ENCODE measurements at places on chromosomes 6 and 20. TPM values are rescaled to one million over a fixed set of nuclear protein-coding genes. Genes with fewer than 3 reads are reported as not detected.
A peak's percentile ranks its signal among the peaks of the same experiment; 100 is the strongest.

- H3K4me1 ChIP-seq: peaks cover 3% of the 10 kb centered on the region
- no peaks in the 10 kb centered on the region for H3K36me3 ChIP-seq
- H3K27me3 ChIP-seq: no peaks in the 10 kb centered on the region
- no peak overlapping the region for H3K27ac ChIP-seq
- no peak overlapping the region for H3K4me3 ChIP-seq
Measured at GRCh38 chr20:35133735-35134134, 13.4 kb downstream of the EDEM2 start.

The TOX2 gene
- total RNA-seq: 0.28 TPM

GRCh38 chr6:102732898-102733297 is 1339.4 kb downstream of the GRIK2 start:
- H3K27ac ChIP-seq: no peak overlapping the region
- H3K4me3 ChIP-seq: no peak overlapping the region

DNA sequence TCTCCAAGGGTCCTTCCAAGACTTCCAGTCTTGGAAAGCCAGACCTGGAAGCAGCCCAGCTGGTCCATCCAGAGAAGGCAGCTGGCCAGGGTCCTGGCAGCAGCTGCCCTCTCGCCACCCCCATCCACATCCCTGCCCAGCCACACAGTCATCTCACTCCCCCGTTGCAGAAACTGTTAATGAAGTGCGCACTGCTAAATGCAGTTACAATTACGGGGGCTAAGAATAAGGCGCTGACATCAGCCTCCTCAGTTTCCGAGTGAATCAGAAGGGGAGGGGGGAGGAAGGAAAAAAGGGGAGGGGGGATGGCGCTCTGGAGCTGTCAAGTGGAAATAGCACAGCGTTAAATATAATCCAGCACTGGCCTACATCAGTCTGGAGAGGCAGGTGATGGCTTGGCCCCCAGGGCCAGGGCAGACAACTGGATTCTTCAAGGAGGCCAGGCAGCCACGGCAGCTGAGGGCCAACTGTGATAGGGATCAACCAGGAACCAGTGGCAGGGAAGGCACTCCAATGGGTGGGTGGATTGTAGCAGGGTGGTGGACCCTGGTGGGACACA is 6.9 kb downstream of the RIMS4 start:
- no peaks in the 10 kb centered on the region for H3K27me3 ChIP-seq
- no peak for DNase-seq
- H3K4me1 ChIP-seq: no peaks in the 10 kb centered on the region
- no peak overlapping the region for H3K4me3 ChIP-seq

DNA sequence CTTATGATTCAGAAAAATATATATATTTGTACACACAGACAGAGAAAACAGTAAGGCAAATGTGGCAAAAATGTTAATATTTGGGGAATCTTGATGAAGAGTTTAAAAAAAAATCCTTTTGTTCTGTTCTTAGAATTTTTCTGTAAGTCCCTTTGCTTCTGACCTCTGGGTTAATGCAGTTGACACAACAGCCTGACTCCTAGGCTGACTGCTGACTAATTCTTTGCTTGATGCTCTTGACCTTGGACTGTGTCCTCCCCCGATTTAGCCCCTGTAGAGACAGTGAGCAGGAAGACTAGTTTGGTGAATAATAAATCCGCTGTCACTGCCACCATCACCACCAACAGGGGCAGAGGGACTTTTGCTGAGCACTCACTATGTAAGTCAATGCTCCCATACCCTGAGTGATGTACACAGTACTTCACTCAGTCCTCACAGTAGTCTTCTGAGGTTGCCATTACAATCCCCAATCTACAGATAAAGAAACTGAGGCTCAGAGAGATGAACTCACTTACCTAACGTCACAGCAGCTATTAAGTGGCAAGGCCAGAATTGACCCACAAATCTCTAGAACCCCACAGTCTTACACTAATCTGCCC is 71.7 kb downstream of the SNX5 start:
- H3K4me1 ChIP-seq: no peaks in the 10 kb centered on the region
- no peaks in the 10 kb centered on the region for H3K27me3 ChIP-seq
- peak overlapping the region; percentile 88 for H3K27ac ChIP-seq
- H3K4me3 ChIP-seq: no peak overlapping the region
- H3K36me3 ChIP-seq: no peaks in the 10 kb centered on the region

- no peak overlapping the region for H3K4me3 ChIP-seq
- no peaks in the 10 kb centered on the region for H3K27me3 ChIP-seq
- no peaks in the 10 kb centered on the region for H3K36me3 ChIP-seq
- no peak for DNase-seq
- H3K4me1 ChIP-seq: no peaks in the 10 kb centered on the region
Measured at GRCh38 chr6:161130967-161131766, 139.6 kb downstream of the MAP3K4 start.

GRCh38 chr6:37889051-37889450 is 69.5 kb downstream of the ZFAND3 start:
- H3K36me3 ChIP-seq: no peaks in the 10 kb centered on the region
- H3K27ac ChIP-seq: no peak overlapping the region
- H3K4me1 ChIP-seq: no peaks in the 10 kb centered on the region

DNA sequence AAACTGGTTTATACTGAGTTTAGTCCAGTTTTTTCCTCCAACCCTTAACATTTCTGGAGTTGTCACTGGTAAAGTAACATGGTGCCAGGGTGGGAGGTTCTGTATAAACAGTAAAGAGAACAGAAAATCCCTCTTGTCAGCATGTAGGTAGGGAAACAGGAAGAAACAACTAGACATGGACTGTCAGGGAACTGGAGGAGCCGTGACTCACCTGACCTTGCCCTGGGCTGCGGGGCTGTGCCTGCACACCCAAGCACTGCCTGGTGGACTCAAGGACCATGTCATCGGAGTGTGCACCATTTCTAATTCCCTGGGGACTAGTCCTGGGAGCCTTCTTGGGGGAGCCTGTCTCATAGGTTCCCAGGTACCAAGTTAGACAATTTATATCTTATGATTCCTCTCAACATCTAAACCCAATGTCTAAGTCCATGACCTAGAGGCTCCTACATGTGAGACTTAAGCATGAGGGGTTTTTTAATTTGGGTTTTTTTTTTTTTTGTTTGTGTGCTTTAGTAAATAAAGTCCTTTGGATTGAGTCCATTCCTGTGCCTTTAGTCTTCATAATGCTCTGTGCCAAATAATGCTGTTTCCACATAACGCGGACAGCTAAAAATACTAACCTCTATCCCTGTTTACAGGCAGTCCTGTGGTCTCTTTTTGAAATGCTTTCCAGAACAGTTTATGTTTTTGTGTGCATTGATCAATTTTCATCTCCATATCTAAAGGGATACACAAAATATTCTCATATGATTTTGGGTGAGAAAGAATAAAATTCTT is 136.9 kb upstream of the SUPT3H start:
- no peaks in the 10 kb centered on the region for H3K4me1 ChIP-seq
- no peaks in the 10 kb centered on the region for H3K36me3 ChIP-seq
- H3K27ac ChIP-seq: no peak overlapping the region
- no peaks in the 10 kb centered on the region for H3K27me3 ChIP-seq
- no peak overlapping the region for H3K4me3 ChIP-seq
- DNase-seq: no peak

The VNN1 gene
- total RNA-seq: 0.64 TPM

DNA sequence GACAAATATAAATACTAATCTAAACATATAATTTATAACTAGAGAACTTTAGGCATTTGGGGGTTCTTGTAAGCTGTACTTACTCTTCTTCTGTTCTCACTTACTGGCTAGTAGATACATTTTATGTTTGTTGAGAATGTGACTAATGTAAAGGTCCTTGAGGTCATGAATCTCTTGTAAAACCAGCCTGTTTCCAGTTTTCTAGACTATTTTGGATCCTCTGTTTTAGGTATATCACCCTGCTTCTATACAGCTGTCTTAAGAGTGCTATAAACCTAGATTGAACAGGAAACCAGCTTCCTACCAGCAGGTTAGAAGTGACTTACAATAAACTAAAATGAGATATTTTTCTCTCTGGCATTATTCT is 134.2 kb downstream of the PLCB4 start:
- no peaks in the 10 kb centered on the region for H3K36me3 ChIP-seq
- H3K27ac ChIP-seq: no peak overlapping the region
- DNase-seq: no peak
- no peak overlapping the region for H3K4me3 ChIP-seq

The SLC35D3 gene
- not detected for total RNA-seq

DNA sequence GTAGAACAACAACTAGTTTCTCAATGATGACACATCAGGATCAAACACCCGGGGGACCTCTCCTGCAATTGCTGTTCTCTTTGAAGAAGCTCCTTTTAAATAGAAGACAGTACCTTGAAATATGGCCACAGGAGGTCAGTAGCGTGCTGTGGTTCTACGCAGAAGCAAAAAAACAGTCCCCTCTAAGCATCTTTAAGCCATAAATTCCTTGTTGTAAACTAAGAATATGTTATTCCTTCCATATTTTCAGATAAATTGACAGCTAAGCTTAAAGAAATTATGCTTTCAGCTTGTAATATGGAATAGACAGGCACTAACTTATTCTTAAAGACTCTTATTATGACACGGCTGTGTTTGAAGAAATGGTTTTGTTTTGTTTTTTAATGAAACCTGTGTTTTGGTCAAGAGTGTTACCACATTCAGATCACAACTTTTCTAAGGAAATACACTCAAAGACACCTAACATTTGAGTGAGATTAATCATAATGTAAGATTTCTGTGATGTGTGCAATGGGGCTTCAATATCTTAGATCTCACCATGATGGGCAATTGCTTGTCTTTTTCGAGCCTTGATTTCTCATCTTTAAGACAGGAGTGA is 49.7 kb upstream of the IL20RA start:
- H3K36me3 ChIP-seq: no peaks in the 10 kb centered on the region
- H3K27ac ChIP-seq: no peak overlapping the region
- no peaks in the 10 kb centered on the region for H3K27me3 ChIP-seq
- no peak overlapping the region for H3K4me3 ChIP-seq
- no peaks in the 10 kb centered on the region for H3K4me1 ChIP-seq

The SLC26A8 gene
- total RNA-seq: 0.07 TPM

The SUMO4 gene
- total RNA-seq: 5.9 TPM

DNA sequence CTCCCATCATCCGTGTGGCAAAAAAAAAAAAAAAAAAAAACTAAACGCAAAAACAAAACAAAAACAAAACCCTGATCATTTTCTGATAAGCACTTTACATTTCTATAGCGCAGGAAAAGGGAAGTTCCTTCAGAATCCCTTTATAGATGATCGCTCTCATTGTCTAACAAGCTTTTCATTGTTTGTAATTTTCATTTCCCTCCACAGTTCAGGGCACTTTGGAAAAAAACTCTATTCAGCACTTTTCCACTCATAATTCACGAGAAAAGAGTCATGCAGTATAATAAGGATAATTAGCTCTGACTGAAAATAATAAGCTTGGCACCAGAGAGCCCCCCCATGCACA is 89.4 kb upstream of the ATXN1 start:
- H3K4me1 ChIP-seq: no peaks in the 10 kb centered on the region
- no peak overlapping the region for H3K4me3 ChIP-seq
- no peak overlapping the region for H3K27ac ChIP-seq
- H3K36me3 ChIP-seq: no peaks in the 10 kb centered on the region
- no peak for DNase-seq
- H3K27me3 ChIP-seq: no peaks in the 10 kb centered on the region

- H3K4me3 ChIP-seq: no peak within 1 kb of the TSS
- H3K27me3 ChIP-seq: no peaks in the 10 kb centered on the region
- H3K36me3 ChIP-seq: no peaks in the 10 kb centered on the region
- DNase-seq: no peak
- no peaks in the 10 kb centered on the region for H3K4me1 ChIP-seq
- no peak within 1 kb of the TSS for H3K27ac ChIP-seq
Measured at GRCh38 chr20:916125-916799, at the start of gene ANGPT4. Gene ANGPT4, minus strand, starts transcription at chr20:916334. Its CDS starts 120 bp downstream, at chr20:916214.

GRCh38 chr6:32867022-32867477 is 13.1 kb downstream of the PSMB9 start:
- DNase-seq: no peak
- no peaks in the 10 kb centered on the region for H3K4me1 ChIP-seq
- no peak overlapping the region for H3K27ac ChIP-seq
- H3K27me3 ChIP-seq: no peaks in the 10 kb centered on the region
- H3K36me3 ChIP-seq: no peaks in the 10 kb centered on the region

DNA sequence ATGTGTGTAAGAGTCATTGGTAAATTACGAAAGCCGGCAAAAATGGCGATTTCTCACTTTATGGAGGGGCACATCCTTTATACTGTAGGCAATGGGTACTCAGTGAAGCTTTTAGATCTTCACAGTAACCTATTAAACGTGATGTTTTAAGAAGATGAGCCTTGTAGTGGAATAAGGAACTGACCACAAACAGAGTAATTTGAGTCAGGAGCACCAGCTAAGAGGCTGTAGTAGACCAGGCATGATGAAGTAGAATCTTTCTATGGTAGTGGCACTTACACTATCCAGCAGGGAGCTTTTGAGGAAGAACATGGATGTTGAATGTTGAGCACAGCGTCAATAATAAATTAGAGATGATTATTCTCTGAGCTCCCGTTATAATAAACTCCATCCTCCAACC is 65.9 kb downstream of the HIVEP2 start:
- H3K27me3 ChIP-seq: no peaks in the 10 kb centered on the region
- no peak for DNase-seq
- H3K4me3 ChIP-seq: no peak overlapping the region
- H3K27ac ChIP-seq: no peak overlapping the region

DNA sequence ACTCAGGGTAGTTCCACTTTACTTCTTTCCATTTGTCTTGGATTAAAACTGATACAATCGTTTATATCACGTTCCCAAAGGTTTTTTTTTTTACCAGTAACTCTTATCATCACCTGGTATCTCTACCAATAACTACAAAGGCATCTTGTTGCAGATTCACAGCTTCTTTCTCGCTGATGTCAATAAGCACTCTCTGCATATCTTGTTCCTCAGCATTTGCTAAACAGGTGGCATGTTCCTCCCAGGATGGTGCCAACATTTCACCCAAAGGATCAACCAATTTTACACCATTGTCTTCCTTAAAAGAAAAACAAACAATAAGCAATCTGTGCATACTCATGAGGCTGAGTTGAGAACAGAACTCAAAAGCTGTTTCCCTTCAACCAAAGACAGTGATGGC is 4.6 kb downstream of the PGM3 start:
- no peak for DNase-seq
- H3K27ac ChIP-seq: no peak overlapping the region
- no peaks in the 10 kb centered on the region for H3K27me3 ChIP-seq
- H3K4me1 ChIP-seq: no peaks in the 10 kb centered on the region

GRCh38 chr6:15457121-15457650 is 205.6 kb downstream of the DTNBP1 start:
- H3K27ac ChIP-seq: no peak overlapping the region
- no peak overlapping the region for H3K4me3 ChIP-seq
- no peak for DNase-seq
- H3K27me3 ChIP-seq: no peaks in the 10 kb centered on the region
- no peaks in the 10 kb centered on the region for H3K36me3 ChIP-seq
- H3K4me1 ChIP-seq: no peaks in the 10 kb centered on the region

DNA sequence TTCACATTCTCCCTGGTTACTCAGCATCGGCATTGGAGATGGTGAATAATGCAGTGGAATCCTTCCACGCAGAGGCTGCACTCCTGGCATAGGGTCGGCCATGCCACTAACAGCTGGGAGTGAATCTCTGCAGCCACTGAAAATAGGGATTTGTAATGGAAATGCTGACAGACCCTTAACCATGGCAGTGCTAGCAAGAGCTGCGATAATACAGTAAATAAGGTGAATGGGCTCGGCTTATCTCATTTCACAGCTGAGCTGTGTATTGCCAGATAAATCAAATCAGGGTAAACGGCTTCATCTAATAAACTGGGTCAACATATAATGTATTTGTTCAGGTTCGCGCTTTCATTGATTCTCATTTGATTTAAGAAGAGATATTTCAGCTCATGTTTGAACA is 156.8 kb downstream of the SLC35B3 start:
- H3K4me3 ChIP-seq: no peak overlapping the region
- no peak overlapping the region for H3K27ac ChIP-seq
- H3K36me3 ChIP-seq: no peaks in the 10 kb centered on the region
- H3K27me3 ChIP-seq: no peaks in the 10 kb centered on the region
- no peak for DNase-seq

Measured in uterus (tissue), 4 donors.